Fibroblast of skin of left biceps (primary cell): ENCODE measurements at places on chromosomes 2 and 18.

- DNase-seq = no peak
Measured at GRCh38 chr2:179344970-179345369, 80.3 kb upstream of the SESTD1 start.

- no peak for DNase-seq
Measured at GRCh38 chr2:61585383-61585782, 47.2 kb upstream of the XPO1 start.

DNA sequence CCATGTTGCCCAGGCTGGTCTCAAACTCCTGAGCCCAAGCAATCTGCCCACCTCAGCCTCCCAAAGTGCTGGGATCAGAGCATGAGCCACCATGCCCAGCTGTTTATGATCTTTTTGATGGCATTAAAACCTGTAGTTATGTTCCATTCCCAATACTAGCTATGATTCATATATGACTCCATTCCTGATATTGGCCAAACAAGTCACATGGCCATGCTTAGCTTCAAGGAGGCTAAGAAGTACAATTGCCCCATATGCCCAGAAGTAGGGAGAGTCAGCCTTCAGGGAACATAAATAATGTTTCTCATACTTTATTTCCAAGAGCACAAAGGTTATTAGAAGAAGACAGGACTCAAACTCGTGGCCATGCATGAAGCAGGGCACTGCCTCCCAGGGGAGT is 132.4 kb upstream of the RAB6C start:
- DNase-seq = no peak

GRCh38 chr18:63113899-63114565 is 205.5 kb downstream of the BCL2 start:
- DNase-seq = no peak

GRCh38 chr2:12313445-12314126 is 403.1 kb upstream of the TRIB2 start:
- no peak for DNase-seq

GRCh38 chr2:43082111-43082894 is 144.1 kb downstream of the ZFP36L2 start:
- DNase-seq = peak; percentile 88

- DNase-seq = peak; percentile 11
Measured at GRCh38 chr2:31987454-31988220, 23.2 kb downstream of the MEMO1 start.

DNA sequence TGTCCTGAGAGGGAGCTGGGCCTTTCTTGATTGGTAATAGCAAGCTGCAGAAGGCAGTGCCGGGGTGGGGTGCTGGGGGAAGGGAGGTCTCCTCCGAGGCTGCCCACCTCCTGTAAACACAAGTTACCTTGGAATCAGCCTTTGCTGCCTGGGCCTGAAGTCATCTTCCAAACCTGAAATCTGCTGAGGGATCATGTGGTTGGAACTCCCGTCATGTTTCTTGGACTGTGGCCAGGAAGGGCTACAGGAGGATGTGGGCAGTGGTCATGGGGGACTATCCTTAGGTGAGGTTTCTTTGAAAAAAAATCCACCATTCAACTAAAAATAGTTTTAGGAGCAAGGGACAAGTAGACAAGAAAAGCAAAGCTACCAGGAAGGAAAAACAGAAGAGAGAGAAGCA is 74.2 kb downstream of the CDK15 start:
- DNase-seq = no peak

DNA sequence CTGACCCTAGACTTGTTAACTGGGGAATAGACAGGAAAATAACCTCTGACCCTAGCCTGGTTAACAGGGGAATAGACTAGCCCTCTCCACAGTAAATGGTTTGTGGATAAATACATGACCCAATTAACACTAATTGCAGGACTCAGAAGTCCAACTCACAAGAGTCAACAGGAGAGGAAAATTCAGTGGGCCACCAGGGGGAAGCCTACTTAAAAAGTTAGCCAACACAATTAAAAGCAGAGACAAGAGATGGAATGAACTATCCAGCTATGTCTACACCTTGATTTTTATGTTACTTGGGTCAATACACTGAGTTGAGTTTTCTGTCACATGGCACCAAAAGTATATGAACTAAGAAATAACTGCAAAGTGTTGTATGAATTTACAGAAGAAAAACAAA is 158.8 kb upstream of the SLC39A10 start:
- DNase-seq = no peak

DNA sequence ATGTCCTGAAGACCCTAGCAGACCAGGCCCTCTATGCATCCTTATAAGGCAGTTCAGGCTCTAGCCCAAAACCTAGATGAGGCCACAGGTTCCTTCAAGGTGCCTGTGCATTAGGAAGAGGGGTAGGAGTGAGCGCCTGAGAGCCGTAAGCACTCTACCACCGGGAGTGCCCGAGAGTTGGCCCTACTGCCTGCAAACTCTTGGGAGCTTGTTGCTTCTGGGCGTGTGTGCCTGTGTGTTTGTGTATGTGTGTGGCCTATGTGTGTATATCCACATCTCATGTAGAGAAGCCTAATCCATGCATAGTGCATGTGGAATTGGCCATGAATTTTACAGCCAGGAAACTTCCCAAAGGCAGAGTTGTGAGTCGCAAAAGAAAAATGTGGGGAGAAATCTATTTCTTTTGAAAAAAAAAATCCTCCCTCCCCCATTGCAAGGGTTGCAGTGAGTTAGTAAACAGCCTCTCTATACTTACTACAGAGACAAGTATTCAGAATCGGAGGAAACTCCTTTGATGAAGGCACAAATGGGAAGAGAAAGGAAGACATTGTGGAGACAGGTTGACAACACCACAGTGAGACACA is 96.8 kb downstream of the ADD2 start:
- DNase-seq = peak; percentile 32

GRCh38 chr2:70659551-70659950 is 105.9 kb upstream of the TGFA start:
- no peak for DNase-seq

- peak; percentile 51 for DNase-seq
Measured at GRCh38 chr2:175840256-175840655, 161.8 kb downstream of the LNPK start.

DNA sequence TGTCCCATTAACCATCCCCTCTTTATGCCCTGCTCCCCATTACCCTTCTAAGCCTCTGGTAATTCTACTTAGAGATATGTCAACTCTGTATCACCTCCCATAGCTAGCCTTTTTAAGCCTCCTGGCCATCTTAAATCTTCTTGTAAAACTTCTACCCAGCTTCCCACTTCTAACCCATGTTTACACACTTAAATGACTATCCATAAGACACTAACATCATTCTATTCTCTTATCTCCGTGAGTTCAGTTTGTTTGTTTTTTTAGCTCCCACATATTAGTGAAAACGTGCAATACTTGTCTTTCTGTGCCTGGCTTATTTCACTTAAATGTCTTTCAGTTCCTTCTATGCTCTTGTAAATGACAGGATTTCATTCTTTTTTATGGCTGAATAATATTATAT is 42.4 kb downstream of the RAB3GAP1 start:
- DNase-seq = no peak

DNA sequence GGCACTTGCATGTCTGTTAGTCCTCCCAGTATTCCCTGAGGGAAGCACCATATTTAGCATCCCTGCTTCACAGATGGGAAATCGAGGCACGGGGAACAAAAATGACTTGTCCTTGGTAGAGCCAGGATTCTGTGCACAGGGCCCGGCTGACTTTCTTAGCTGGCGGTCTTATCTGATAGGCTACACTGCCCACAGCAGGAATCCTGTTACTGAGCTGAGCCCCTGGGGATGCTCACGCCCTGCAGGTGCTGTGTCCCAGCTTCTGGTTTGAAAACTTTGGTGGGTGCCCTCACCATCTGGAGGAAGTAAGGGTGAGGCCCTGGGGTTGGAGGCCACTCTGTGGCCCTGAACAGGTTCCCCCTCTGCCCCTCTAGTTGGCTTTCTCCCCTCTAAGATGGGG is 68.4 kb upstream of the MCFD2 start:
- no peak for DNase-seq

DNA sequence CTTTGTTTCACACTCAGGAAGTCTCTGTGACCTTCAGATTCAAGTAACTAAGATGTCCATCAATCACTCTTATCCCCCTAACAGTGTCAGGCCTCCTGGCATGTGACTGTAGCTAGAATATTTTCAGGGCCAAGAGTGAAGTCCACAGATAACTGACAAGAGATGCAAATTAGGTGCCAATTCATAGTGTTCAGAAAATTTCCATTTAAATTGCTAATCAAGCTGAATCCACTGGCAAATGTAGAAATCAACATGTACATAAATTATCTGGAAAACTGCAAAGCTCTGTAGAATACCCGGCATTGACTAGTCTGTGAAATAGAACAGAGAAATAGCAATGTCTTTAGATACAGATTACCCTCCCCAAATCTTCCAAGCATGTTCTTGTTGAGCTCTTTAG is 38.6 kb upstream of the ARL4C start:
- DNase-seq = no peak

DNA sequence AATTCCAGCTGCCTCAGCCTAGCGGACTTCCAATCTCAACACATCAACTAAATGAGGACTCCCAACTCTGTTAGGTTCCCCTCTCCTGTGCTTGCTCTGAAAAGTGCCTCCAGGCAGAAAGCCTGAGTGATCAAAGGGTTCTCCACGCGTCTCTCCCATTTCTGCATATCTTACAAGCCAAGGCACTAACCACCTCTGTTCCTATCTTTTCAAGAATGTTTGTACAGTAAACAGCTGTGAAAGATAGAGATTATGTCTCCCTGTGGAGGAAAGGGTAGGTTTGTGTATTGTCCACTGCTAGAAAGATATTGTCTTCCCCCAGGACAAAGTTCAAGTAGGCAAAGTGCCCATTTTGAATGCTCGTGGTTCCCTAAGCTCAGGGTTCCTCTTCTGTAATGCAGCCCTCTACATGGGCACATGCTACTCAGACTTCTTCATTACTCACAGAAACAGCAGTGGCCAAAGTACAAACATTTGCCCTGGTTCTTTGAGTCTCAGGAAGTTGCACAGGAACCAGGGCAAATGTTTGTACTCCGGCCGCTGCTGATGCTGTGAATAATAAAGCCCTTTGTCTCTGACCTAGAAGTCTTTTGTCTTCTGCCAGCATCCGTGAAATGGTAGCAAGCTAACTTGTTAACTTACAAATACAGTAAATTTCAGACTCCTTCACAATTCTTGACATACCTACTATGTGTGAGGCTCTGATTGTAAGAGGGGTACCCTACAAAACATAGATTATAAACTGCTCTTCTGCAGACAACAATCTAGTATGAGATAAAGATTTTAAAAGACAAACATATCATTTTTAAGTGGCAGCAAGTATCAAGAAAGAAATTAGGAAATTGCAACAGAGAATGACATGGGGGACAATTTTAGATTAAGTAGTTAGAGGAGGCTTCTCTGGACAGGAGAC is 44.5 kb downstream of the PKDCC start:
- DNase-seq = no peak

- DNase-seq = no peak
Measured at GRCh38 chr2:8588831-8589191, 93.0 kb upstream of the ID2 start.

DNA sequence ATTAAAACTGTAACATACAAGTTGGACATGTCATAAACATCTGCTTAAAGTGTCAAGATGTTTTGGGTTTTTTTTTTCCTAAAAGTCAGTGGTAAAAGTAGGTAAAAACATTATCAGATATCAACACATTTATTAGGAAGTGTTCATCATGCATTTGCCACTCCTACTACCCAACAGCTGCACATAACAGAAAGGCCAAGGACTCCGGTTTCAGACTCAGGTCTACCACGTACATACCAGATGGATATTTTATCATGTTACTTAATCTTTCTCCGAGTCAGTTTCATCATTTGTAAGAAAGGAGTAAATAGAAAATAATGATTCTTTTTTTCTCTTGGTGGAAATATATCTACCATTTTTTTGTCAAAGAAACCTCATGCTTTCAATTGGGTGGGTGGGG is 192.3 kb downstream of the UBE2E3 start:
- DNase-seq = no peak

DNA sequence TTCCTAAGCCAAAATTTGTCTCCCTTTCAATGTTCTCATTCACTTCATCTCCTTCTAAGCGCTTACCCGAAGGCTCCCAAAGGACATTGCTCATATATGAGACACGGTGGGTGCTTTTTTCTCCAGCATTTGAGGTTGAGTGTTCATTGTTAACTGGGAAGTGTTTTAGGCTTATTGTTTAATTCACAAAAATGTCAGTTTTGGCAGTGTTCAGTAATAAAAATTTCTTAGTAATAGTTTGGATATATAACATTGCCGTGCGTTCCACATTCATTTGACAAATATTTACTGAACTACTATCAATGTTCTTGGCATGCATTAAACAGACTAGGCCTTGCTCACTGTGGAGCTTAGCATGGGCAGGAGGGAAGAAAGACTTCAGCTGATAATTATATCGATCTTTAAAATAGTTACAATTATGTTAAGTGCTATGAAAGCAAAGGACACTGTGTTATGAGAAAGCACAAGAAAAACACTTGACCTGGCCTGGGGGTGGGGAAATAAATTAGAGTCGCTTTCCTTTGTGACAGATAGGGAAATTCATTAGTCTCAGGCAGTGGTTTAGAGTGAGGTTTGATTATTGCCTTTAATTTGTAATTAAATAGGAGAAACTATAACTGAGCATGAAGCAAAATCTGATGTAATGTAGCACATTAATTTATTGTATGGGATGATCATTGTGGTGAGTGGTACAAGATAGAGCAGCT is 82.2 kb upstream of the DOCK10 start:
- no peak for DNase-seq

DNA sequence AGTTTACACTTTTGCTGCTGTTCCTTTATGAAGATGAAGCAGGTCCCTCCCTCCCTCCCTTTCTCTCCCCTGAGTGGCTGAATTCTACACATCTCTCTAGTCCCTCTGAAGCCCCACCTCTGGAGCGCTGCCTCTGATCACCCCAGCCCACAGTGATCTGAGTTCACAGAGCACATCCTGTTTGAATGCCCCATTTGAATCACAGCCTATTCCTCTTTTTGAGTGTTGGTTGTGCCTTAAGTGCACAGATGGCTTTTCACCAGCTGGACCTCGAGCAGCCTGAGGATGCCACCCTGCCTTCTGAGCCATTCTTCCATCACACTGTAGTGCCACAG is 87.1 kb downstream of the ITGB1BP1 start:
- no peak for DNase-seq

- DNase-seq = no peak
Measured at GRCh38 chr2:147713349-147713748, 131.5 kb upstream of the ACVR2A start.

DNA sequence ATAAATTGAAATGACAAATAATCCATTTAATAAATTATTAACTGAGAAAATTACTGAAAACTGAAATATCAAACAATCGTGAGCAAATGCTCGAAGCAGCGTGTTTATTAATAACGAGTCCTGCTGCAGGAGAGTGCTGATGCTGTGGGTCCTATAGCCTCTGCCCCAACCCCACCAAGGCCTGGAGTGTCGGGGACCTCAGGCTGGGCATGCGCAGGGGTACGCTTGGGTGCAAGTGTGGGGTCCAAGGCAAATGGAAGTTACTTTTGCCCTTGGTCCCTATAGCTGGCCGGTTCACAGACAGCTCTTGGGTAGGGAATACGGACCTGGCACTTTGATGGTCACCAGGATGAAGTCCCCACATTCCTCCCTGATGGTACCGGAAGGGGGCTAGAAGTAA is 43.3 kb upstream of the CELF4 start:
- no peak for DNase-seq

DNA sequence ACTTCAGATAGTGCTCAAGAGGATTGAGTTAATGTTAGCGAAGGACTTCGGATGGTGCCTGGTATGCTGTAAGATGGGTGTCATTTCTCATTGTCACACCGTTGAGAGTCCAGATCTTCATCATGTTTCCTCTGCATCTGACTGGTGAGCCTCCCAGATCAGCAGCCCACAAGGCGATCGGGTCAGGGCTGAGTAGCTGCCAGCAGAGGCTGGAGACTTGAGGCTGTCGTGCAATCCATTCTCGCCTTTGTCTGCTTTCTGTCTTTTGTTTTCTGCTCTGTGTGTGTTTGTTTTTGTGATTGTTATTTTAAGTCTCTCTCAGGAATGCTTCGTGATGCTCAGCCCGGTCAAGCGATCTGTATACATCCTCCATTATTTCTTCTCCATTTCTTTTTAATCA is 95.8 kb downstream of the TGOLN2 start:
- DNase-seq = no peak
